ENCODE measurements at places on chromosomes 16 and 17.
A peak's percentile ranks its signal among the peaks of the same experiment; 100 is the strongest.

DNA sequence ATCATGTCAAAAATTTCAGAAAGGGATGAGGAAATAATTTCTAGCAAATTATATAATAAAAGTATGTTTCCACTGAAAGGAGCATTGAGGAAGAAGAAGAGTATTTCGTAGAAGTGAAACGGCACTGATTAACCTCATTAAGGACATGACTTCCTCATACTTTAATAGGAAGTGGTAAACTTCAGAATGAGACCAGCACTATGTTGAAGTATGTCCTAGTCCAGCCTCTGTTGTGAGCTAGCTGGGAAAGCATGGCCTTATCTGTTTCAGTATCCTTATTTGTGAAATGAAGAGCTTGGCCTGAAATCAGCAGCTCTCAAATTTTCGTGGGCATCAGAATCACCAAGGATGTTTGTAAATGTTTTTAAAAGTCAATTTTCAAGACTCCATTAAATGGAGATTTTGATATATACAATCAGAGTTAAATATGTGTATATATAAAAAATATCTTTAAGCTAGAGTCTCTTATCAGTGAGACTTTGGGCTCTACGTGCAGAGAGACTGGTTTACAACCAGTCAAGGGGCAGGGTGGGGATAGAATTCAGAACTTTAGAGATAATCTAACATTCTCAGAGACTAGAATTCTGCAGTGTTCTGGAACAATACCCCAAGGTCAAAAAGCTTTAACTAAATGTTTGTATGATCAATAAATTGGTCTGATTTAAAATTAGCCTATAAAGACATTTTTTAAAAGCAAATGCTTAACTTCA lies 365.4 kb downstream of the CDH13 start:
- peak; percentile 1 for DNase-seq

DNA sequence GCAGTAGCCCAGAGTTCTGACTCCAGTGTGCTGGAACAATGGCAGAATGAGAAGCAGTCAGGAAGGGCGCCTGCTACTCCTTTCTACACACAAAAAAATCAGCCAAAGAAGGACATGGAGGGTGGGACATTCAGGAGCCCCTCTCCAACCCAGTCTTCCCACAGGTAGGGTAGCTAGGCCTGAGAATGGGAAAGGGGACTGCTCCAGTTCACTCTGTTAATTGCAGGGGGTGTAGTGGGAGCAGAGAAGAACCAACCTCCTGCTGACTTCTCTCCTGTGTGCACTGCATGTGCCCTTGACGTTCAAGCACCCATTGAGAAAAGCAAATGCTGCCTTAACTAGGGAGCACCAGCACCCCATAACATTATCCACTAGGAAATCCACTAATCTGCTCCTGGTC lies 119.1 kb upstream of the IRX6 start:
- no peak for DNase-seq

DNA sequence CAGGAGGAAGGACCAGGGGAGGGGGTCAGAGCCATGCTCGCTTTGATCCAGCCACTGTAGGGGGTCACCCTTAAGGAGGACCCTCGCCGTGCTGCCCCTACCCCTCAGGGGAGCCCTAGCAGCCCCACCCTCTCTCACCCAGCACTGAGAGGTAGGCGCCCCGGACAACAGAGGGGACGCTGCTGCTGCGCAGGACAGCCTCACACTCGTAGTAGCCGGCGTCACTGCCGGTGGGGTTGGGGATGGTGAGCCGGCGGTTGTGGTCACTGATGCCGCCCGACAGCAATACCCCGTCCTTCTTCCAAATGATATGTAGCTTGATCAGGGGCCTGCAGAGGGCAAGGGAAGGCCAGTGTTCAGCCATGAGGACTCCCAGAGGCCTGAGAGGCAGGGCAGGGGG lies 126.0 kb upstream of the CDC42EP4 start:
- no peak for DNase-seq

DNA sequence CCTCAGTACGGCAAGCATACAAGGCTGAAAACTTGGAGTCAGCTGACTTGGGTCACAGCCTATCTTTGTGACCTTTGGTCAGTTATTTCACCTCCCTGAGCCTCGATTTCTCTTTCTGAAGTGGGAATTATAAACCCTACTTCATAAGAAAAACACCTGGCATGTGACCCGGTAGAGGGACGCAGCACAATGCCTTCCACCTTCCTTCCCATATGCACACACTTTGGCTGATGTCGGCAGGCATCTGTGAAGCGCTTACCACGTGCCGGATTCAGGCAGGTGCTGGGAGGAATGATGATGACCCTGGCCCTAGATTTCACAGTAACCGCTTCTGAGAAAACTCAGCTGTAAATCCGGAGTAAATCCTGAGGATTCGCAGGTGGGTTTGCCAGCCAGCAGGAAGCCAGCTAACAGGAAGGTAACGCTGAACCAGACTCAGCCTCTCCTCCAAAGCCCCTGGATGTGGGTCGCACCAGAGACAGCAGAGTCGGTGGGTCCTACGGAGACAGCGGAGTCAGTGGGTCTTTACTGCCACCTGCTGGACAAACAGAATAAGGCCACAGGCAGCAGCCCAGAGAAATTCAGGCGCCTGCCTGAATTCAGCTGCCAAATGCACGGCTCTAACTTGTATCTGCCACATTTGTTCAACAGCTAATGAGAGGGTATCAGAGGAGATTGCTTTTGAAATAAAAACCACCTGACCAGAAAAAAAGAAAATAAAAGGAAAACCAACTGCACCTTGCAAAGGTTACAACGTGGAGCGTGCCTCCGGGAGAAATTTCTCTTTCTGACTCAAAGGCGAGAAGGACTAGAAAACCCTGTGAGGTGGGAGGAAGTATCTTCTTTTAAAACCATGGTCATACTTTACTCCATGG lies 16.6 kb downstream of the COPRS start:
- peak; percentile 73 for DNase-seq

DNA sequence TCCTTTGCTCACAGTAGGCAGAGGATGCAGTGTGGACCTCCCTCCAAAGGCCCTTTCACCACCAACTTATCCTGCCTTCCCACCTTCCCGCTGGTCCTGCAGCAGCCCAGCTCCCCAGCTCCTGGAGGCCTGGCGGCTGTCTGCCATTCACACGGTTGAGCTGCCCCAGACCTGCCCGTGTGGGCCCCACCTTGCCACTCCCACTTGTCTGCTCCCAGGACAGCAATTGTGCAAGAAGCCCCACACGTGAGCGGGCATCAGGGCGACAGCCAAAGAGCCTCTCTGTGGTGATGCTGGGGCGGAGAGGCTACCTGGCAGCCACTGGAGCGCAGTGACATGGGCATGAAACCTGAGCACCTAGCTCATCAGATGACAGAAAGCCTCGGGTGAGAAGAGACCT lies 248.6 kb upstream of the MAF start:
- no peak for DNase-seq

DNA sequence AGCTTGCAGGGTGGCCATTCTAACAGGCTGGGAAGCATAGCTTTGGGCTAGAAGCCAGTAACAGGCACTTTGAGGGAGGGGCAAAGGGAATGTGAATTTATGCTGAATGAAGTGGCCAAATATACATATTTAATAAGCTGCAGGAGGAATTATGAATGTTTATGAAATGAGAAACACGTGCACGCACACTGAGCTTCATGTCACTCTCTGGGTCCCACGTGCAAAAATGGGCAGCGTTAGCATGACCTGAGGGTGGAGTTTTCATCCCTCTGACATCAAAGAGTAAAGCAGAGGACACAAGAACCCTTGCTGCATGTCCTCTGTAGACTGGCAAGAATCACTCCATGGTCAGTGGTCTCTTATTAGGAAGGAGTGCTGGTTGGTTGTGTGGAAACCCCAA lies 337.0 kb downstream of the UTP18 start:
- DNase-seq: no peak

DNA sequence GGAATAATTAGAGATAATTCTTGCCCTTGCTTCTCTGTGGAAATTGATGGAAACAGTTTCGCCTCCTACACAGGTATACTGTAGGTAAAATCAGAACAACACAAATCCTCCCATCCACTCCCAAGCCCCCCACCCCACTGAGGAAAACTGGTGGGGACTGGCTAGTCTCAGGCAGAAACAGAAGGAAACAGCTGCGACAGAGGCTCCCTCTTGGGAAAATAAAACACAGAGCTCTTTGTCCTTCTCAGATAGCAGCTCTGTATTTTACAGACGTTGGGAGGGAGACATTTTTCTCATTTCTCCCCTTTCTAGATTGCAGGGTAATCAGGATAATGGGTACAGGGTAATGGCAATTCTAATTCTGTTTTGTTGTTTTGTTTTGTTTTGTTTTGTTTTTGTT lies 1.1 kb downstream of the SLFN13 start:
- DNase-seq: no peak

DNA sequence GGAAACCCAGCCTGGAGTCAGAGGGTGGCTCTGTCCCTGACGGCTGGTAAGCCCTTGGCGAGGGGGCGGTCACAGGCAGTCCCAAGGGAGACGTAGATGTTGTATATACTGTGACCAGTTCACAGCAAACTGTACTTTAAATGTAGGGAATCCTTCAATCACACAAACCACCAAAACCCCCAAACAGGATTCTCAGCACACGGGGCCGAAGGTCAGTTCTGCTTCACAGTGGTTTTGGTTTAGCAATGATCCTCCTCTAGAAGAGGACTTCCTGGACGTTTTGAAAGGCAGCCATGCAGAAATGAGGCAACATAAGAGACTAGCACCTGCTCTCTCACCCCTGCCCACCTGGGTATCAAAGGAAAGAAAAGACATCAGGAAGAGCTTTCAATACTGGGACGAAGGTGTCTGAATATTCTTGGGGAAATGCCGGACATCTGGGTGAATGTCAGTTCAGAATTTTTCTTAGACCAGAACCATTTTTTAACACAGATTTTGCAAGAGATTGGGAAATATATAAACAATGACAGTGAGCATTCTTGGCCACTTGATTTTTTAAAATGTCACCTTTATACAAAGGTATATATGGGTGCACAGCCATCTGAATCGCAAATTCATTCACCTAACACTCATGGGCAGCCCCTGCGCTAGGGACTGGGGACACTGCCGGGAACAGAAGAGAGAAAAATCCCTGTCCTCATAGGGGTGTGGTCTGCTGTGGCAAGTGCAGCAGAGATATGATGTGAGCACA lies 74.2 kb downstream of the CRISPLD2 start:
- peak; percentile 76 for DNase-seq

DNA sequence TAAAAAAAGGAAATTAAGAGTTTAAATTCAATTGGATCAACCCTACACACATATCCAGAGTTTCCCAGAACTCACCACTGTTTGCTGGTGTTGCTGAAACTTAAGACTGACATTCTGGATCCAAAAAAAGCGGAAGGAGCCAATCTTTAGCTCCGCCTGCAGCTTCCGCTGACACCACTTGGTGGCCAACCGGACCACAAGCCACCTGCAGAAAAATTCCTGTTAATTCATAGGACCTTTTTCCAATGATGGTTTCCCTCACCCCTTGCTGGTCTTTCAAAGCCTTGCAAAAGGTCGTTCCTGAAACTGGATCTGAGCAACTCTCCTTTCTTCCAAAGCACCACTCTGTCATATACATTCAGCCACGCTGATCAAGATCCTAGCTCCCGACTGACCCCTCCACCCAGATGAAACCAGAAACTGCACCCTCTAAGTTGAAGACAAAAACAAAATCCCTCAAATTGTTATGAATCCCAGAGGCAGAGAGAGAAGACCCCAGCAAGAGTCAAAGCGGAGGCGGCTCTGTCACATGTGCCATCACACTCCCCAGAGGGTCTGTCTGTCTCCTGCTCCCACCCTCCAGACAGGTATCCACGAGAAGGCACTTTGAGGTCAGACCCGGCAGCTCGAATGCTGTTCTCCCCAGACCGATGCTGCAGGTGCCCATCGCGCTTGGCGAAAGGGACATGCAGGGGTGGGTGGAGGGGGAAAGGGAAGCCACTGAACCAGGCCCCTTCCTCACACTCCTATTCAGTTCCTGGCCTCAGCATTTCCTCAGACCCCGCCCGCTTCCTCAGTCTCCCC lies 773 bp downstream of the BLTP2 start:
- peak; percentile 77 for DNase-seq

GRCh38 chr16:66382966-66383299 lies 16.4 kb downstream of the CDH5 start:
- DNase-seq: no peak

DNA sequence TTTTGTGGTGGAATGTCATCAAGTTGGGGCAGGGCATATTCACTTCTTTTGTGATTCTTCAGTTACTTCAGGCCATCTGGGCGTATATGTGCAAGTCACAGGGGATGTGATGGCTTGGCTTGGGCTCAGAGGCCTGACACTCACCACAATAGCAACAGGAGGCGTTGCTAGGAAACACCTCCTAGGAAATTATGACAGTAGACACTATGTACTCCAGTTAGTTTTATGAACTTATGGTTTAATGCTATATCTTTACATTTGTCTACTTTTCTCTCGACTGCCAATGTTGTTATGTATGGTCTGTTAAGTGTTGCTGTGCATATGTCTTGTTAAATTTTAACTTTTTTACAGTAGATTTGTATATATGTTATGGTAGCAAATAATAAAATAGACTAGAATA lies 788.7 kb upstream of the GOT2 start:
- DNase-seq: no peak

DNA sequence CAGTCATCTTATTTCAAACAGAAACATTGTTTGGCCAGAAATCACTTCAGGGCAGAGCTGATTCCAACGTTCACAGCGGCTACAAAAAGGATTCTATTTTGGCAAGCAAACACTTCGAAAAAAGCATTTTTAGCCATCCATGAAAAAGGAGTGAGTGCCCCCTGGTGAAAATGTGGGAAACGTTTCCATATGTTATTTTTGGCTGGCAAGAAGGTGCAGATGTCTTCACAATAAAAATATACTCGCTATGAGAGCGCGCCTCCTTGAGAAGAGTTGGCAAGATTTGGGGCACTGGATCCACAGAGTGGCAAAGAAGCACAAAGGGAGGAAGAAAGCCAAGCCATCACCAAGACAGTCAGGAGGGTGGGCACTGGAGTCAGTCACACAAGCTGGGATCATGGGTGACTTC lies 191.1 kb downstream of the CHD9NB start:
- DNase-seq: peak; percentile 3

DNA sequence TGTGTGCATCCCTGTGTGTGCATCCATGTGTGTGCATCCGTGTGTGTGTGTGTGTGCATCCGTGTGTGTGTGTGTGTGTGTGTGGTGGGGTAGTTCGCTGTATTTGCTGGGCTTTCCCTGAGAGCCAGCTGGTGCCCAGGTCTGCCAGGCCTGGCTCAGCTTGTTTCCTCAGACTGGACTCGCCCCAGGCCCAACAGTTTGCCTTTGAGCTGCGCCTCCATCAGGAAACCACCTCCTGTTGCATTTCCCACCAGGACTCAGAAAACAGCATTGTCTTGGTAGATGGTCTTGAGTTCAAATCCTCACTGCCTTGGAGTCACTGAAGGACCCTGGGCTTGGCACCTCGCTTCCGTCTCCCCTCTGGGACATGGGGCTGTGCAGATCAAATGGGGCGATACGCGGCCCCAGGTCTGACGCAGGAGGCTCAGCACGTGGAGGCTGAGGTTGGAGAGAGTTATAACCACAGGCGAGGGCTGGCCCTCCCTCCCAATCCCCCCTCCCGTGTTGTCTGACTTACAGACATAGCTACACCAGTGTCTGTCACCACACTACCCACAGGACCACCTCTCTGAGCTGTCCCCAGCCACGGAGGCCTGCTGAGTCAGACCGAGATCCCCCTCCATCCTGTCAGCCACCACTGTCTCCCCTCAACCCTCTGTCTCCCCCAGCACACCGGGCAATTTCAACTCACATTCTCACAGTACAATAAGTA lies 4.7 kb downstream of the ITGAE start:
- DNase-seq: no peak
